ENCODE measurements at places on chromosomes 3 and 15.

GRCh38 chr15:89486726-89487050 lies 9.7 kb downstream of the RHCG start:
- peak; percentile 73 for DNase-seq

- DNase-seq, result no peak
Measured at GRCh38 chr3:169871129-169871886, 1.6 kb upstream of the LRRC31 start.

DNA sequence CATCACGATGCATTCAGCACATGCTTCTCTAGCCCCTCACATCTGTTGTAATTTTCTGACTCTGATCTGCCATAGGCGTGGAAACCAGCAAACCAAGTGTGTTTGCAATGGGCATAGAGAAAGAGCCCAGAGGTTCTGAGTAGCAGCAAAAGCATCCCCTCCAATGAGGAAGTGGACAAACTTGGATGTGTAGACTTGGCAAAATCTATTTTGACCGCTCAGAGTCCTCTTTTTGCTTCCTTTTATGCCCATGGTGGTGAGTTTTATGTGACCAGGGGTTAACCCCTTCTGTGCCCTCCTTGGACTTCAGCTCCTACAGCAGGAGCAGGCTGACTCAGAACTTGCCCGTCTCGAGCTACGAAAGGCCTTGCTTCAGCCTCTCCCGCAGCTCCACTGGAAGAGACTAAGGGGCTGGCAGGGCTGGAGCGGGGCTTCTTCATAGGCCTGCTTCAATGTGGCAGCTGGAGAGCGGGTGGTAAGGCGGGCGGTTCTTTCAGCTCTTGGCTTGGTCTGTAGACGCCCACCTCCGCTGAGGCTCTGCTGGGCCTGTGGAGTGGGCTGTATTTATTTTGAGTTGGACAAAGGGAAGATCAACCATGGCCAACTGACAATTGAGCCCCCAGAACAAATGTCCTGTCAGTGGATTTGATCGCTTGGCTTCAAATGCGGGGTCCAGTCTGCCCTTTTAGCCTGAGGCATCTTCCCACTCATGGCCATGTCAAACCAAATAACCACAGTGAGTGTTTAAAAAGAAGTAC lies 6.5 kb upstream of the ETV5 start:
- DNase-seq, result no peak

- no peak for DNase-seq
Measured at GRCh38 chr3:16364323-16364722, 99.3 kb downstream of the OXNAD1 start.

GRCh38 chr3:146589899-146590508 lies 15.1 kb downstream of the PLSCR5 start:
- DNase-seq, result no peak

GRCh38 chr15:73539212-73540128 lies 93.7 kb downstream of the NPTN start:
- no peak for DNase-seq

- DNase-seq, result peak; percentile 10
Measured at GRCh38 chr3:57048728-57049127, 11.7 kb upstream of the SPATA12 start.

DNA sequence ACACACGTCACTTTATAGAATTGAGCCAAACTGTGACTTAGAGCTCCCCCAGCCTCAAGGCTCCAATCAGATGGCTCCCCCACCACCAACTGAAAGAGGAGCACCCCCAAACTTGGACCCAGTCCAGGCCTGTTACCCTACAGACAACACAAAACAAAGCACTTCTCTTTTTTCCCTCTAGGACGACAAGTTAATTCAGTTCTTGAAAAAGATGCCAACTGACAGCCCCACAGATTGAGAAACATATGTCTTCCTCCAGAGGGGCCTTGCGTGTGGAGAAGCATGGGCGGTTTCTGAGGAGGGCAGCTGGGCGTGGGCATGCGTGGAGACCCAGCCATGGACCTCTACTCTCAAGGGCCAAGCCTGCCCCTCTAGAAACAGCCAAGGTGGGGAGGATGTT lies 229.5 kb downstream of the SHQ1 start:
- DNase-seq, result no peak

GRCh38 chr15:76939715-76940114 lies 8.2 kb downstream of the RCN2 start:
- no peak for DNase-seq

DNA sequence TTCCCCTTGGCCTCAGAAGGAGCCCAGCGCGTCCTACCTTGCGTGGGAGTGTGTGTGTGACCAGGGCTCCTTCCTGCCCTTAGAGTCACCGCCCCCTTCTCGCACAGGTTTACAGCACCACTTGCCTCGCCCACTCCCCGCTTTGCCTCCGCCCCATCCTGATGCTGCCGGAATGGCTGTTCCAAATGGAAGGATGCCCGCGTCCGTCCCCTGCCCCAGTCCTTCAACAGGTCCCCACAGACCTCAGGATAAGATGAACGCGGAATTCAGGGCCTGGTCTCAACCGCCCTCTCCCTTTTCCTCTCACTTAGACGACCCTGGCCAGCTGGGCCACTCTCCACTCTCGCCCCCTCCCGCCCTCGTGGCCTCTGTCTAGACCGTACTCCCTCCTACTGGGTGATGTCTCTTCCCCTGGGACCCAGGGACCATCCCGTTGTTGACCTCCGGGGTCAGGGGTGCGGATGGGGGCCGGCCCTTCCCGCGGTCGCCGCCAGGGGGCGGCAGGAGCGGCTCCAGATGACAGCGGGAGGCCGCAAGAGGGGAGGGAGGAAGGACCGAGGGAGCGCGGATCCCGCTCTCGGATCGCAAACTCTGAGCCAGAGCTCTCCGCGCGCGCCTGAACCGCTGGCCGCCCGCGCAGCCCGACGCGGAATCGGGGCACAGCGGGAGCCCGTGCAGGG lies at the start of gene THSD4:
Gene THSD4 (plus strand): TSS at position 585 of the 680 bp plus-strand sequence.
- DNase-seq, result peak; percentile 83

DNA sequence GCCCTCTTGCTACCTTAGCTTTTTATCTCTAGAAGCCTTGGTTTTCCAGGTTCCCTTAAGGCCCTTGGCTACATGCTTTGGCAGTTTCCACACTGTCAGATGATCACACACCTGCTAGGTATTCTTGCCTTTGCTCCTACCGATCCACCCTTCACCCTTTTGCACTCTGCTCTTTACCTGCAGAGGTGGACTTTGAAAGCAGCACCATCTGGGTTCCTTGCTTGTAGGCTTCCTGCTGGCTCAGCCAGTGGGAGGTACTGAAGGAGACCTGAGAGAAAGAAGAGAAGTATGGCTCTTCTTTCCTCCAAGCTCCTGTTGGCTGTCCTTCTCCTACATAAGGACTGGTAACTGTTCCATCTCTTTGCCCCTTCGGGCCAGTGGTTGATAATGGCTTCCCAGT lies 7.3 kb upstream of the ZNF592 start:
- no peak for DNase-seq

DNA sequence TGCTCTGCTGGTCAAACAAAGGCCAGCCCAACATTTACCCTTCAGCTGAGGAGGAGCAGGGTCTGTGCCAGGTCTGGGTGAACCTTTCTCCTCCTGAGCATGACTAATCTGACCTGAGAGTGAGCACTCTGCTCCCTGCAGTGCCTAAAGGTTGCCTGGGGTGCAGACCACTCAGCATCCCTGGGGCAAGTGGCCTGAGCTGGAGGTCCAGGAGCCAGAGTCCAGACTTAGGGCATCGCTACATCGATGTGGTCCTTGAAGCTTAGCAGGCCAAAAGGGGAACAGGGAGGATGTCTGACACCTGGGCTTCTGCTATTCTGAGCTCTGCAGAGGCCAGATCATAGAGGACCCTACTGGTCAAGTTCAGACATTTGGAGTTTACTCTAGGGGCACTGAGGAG lies 119.1 kb downstream of the FAM43A start:
- DNase-seq, result no peak

DNA sequence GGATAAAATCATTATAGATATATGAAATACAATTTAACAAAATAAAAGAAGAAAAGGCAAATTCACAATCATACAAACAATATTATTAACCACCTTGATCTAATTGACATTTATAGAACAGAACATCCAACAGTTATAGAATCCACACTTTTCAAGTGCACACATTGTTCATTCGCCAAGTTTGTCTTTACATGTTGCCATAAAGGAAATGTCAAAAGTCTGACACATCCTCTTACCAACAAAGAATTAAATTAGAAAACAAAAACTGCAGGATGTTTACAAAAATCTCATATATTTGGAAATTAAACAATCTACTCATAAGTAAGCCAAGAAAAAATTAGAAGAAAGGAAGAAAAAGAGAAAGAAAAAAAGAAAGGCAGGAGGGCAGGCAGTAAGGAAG lies 909.2 kb upstream of the EPHA6 start:
- no peak for DNase-seq

- DNase-seq, result no peak
Measured at GRCh38 chr3:133157716-133158115, 119.5 kb downstream of the TMEM108 start.

GRCh38 chr15:45429941-45430792 lies 51.8 kb upstream of the GATM start:
- peak; percentile 91 for DNase-seq

DNA sequence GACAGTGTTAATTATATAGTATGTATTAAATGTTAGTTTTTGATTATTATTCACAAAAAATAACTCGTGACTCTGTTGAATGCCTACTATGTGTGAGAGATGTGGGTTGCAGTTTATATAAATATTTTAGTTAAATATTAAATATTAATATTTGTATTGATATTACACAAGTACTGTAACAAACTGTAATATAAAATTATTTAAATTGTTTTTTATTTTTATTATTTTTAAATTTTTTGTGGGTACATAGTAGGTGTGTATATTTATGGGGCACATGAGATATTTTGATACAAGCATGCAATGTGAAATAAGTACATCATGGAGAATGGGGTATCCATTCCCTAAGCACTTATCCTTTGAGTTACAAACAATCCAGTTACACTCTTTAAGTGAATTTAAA lies 196.1 kb upstream of the ZNF717 start:
- no peak for DNase-seq

- DNase-seq, result no peak
Measured at GRCh38 chr15:83283138-83283812, 1.2 kb downstream of the BNC1 start.

- DNase-seq, result no peak
Measured at GRCh38 chr3:7632305-7632704, 771.4 kb downstream of the GRM7 start.
